Hematopoietic multipotent progenitor cell treated with erythropoietin and hydrocortisone succinate and interleukin-3 and kit ligand, for 15 days (in vitro differentiated cells): ENCODE measurements at places on chromosomes 12 and 14.
A peak's percentile ranks its signal among the peaks of the same experiment; 100 is the strongest.

DNA sequence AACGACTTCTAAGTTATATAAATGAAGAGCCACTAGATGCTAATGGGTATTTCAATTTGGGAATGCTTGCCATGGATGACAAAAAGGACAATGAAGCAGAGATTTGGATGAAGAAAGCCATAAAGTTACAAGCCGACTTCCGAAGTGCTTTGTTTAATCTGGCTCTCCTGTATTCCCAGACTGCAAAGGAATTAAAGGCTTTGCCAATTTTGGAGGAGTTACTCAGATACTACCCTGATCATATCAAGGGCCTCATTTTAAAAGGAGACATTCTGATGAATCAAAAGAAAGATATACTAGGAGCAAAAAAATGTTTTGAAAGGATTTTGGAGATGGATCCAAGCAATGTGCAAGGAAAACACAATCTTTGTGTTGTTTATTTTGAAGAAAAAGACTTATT is 52.8 kb downstream of the TMTC3 start:
- no peak for DNase-seq

- DNase-seq = no peak
Measured at GRCh38 chr12:38884666-38885065, 20.7 kb downstream of the CPNE8 start.

DNA sequence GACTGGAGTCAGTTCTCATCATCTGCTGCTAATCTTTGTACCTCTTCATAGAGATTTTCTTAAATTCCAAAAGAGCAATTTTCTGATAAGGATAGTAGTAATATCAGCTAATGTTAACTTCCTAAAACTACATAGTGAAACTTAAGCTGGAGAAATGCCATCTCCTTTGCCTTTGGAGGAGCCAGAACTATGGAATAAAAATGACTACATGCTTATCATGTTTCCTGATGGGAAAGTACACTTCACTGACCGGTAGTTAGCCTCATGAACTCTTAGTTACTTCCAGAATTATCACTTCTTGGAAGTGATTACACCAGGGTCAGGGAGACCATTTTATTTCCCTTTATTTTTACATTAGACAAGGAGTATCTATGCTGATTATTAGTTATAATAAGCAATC is 1222.1 kb upstream of the TMEM132C start:
- DNase-seq = no peak

DNA sequence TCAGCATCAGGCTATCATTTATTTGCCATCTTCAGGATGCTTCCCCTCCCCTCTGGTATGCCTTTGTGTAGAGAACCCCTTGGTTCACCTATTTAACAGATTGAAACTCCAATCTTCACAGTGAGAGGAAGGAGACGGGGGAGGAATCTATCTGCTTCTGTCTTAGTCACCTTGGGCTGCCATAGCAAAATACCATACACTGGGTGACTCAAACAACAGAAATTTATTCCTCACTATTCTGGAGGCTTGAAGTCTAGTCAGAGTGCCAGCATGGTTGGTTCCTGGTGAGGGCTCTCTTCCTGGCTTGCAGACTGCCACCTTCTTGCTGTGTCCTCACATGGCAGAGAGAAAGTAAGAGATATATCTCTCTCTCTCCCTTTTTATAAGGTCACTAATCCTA is 13.5 kb upstream of the EML1 start:
- no peak for DNase-seq

GRCh38 chr12:29039013-29039412 is 110.1 kb upstream of the FAR2 start:
- no peak for DNase-seq

DNA sequence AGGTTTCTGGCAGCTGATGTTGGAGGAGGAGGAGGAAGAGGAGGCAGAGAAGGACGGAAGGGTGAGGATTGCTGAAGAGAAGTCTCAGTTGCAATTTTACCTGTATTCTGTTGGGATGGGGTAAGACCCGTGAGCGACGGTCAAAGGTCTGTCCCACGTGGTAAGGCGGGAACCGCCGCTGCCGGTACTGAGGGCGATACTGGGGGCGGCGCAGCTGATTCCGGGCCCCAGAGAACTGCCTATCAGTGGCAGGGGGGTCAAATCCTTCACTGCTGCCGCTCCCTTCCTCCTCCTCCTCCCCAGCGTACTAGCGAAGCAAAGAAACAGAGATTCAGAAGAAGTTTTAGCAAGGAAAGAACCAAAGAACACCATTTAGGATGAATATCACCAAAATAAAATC is 13.3 kb downstream of the YBX3 start:
- no peak for DNase-seq

DNA sequence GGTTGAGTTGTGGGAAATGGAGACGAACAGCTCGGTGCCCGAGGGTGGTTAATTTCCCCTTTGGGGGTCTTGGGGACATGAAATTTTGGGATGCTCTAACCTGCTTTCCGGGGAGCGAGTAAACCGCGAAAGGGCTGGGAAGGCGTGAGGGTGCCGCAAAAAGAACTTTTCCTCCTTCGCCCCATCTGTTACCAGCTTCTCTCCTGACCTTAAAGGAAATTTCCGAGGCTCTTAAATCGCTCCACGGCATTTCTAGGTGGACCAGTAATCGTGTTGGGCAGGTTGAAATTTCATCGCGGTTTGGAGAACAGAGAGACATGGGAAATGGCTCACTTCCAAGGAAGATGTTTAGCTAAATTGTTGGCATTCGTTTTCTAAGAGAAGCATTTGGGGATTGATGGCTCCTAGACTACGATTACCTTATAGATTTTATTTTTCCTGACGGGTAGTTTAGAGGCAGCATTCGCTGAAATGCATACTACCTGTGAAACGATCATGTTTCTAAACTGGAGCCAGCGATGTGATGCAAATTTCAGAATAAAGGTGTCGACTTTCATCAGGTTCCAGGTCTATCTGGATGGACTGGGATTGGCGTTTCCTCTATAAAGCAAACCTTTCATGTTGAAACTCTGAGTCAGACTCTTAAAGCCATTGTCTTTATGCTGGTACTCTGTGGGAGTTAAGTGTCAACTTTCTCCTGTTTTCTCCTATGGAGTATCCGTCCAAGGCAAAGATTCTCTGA is 414.5 kb downstream of the PCNX1 start:
- DNase-seq = no peak

- DNase-seq = no peak
Measured at GRCh38 chr12:119245904-119246494, 67.3 kb downstream of the HSPB8 start.

DNA sequence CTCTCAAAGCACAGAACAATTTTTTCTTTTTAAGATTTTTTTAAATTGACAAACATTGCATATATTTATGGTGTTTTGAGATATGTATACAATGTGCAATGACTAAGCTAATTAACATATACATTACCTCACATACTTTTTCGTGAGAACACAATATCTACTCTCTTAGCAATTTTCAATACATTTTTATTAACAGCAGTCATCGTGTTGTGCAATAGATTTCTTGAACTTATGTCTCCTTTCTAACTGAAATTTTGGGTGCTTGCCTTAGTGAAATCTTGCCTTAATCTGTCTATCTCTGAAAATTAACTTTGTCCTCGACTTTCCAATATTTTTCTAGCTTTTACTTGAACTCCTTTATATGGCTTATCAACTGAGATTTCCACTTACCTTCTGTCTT is 6.8 kb downstream of the OR10A7 start:
- no peak for DNase-seq

GRCh38 chr12:4281173-4281654 is 7.7 kb downstream of the CCND2 start:
- DNase-seq = no peak

DNA sequence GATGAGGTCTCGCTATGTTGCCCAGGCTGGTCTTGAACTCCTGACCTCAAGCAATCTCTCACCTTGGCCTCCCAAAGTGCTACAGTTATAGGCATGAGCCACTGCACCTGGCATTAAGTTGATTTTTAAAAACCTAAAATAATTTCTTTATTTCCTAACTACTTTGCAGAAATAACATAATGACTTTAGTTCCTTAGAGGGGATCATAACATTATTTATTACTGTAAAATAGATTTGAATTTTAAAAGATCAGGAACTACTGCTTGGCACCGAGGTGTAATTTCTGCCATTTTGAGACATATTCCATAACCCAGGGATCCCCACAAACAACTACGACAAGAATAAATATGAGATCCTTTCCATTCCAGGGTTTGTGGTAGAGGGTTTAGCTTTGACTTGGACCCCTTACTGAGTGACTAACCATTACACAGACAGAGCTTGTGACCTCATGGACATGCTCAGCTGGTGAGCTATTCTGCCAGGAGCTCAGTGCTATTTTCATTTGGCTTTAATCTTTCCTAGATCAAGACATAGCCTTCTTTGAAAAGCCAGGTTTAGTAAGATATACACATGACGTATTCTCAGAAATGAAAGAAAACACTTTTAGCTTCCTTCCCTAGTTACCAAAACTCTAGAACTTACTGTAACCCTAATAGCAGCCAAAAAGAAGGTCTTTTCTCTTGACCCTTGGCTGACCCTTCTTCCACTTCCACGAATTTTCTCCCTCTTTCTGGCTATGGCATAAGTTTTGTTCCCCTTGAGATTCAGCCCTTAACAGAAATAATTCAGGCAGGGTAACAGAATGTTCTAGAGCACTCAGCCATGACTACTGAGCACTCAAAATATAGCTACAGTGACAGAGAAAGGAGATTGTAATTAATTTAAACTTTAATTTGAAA is 75.1 kb upstream of the NUDT4 start:
- no peak for DNase-seq

- DNase-seq = no peak
Measured at GRCh38 chr14:85333313-85333712, 196.6 kb upstream of the FLRT2 start.

DNA sequence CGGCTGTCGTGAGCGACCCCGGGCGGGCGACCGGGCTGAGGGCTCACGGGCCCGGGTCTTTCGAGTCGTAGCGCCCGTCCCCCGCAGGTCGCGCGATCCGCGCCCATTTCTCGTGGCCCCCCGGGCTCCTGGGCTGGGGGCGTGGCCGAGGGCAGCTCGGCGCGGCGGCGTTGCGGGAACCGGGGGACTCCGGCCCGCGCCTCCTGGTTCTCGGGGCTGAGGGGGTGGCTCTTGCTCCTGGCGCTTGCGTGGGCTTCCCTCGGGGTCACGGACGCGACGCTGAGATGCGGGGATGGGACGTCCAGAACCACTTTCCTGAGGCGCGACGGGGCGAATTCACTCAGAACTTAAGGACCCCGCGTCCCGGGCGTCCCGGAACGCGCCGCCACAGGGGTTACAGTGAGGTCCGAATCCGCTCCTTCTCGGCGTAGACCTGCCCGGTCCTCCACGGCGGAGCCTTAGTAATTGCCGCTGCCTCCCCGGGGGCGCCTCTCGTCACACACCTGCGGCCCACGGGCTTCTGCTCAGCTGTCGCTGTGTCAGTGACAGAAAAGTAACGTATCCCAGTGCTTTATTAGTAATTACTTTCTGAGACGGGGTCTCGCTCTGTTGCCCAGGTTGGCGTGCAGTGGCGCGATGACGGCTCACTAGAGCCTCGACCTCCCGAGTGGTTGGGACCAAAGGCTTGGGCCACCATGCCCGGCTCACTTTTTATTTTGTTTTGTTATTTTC is 606 bp downstream of the EP400 start:
- peak; percentile 26 for DNase-seq
